ENCODE measurements at places on chromosomes 6 and 20. TPM values are rescaled to one million over a fixed set of nuclear protein-coding genes. Genes with fewer than 3 reads are reported as not detected.

GRCh38 chr6:37210313-37210968 lies 40.5 kb downstream of the PIM1 start:
- ATAC-seq: peak; percentile 72

The SYTL3 gene
- 1.7 TPM for total RNA-seq

GRCh38 chr6:160899671-160900430 lies 91.7 kb upstream of the MAP3K4 start:
- ATAC-seq: no peak

DNA sequence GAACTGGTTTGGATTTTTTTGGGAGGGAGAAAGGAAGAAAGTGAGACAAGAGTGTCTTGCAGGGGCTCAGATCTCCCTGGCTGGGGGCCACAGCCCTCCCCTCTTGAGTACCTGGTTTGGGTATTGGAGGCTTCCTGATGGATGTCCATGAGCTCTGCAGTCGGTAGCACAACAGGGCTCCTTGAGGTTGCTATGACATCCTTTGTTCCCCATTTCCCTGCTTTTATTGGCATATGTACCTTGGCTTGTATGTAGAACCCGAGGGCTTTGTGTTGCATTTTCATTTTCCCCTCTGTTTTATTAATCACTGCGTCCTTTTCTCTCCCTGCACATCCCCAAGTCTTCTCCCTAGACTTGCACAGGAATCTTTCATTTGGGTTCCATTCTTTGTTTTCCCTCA lies 355.5 kb upstream of the TSHZ2 start:
- ATAC-seq: no peak

GRCh38 chr20:12786276-12786675 lies 222.5 kb upstream of the SPTLC3 start:
- no peak for ATAC-seq

The LAMA2 gene
- total RNA-seq: 3.1 TPM

DNA sequence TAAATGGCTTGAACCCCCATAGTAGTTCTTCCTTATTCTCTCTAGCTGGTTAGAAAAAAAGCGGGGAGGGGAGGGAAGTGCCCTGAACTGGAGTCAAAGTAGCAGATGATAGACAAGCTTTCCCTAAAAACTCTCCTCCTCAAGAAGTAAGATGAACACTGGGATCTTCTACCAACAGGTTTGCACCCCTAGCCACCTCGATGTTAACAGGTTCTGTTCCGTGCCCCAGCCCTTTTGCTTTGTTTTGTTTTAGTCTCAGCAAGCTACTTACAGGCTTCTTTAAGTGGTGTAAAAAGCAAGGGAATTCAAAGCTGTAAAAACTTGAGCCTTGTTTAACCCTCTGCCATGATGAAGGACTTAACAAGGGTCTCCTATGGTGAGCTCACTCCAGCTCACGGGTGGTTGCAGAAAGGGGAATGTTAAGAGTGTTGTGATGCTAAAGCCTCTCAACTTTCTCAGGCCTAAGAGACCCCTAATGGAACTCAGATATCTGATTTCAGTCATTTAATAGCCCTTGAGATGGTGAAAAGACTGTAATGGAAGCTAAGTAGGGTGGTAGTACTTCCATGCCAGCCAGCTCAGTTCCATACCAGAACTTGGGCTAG lies 106.0 kb downstream of the FOXO3 start:
- ATAC-seq: no peak

The TRIM31 gene
- 0.20 TPM for total RNA-seq

The CCN6 gene
- total RNA-seq: not detected

DNA sequence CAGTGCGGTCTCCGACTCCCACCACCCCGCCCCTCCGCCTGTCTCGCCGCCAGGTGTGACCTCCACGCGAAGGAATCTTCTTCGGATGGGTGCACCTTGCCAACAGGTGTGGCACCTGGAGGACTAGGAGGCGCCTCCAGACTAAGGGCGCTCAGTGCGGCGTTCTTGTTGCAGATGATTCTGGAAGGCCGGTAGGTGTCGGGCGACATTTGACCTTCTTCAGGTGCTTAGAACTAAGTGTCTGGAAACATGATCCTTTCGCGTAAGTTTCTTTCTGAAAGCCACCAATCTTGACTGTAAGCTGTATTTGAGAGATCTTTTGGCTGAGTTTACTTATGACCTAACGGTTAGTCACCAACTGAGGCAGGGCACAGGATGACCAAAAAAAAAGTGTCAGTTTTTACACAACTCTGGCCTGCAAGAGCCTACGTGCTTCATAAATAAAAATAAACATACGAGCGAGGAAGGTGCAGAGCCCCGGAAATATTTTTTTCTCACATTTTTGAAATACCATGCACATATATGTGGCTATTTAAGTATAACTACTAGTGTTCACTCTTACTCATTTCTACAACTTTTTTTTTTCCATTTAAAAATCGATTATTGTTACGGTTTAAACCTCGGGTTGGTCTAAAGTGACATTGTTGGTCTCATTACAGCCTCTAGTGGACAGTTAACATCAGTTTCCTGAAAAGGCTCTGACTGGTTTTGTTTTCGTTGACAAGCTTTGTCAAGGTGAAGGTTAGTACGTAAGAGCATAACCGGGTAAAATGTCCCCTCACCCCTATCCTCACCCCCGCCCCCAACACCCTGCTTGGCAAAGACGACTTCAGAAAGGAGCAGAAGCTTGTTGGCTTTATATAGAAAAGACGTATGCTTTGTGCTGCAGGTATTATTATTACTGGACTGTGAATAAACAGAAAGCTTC lies 1.6 kb upstream of the ATXN1 start:
- peak; percentile 36 for ATAC-seq

- ATAC-seq: no peak
Observed at GRCh38 chr6:46220352-46221221, 49.8 kb upstream of the ENPP5 start.

DNA sequence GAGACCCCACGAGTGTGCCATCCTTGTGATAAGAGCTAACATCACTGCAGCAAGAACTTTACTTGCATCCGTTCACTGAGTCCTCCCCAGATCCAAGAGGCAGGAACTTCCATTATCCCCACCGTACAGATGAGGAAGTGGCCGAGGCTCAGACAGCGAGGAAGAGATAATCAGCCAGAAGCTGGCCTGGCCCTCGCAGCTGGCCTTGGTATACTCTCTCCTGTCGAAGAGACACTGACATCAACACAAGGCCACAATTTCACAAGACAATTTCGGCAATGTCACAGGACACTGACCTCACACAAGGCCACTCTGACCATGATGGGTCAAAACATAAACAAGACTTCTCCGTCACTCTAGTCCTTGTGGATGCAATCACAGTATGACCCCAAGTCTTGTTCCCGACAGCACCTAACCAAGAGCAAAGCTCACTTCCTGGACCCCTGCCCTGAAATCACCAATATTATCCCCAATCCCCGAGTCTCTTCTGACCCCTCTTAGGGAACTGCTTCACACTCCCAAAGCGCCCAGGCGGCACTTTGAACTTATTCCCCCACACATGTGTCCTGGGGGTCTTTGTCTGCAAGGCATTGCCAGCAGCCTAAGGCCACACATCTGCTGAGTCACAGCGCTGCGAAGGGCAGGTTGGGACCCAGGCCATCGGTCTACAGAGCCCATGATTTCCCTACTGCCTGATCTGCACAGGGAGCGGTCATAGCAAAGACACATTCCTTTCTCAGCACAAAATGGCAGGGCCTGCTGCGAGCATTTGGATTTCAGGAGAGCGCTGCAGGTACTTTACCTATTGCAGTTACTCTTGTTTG lies 14.8 kb upstream of the VAPB start:
- no peak for ATAC-seq

DNA sequence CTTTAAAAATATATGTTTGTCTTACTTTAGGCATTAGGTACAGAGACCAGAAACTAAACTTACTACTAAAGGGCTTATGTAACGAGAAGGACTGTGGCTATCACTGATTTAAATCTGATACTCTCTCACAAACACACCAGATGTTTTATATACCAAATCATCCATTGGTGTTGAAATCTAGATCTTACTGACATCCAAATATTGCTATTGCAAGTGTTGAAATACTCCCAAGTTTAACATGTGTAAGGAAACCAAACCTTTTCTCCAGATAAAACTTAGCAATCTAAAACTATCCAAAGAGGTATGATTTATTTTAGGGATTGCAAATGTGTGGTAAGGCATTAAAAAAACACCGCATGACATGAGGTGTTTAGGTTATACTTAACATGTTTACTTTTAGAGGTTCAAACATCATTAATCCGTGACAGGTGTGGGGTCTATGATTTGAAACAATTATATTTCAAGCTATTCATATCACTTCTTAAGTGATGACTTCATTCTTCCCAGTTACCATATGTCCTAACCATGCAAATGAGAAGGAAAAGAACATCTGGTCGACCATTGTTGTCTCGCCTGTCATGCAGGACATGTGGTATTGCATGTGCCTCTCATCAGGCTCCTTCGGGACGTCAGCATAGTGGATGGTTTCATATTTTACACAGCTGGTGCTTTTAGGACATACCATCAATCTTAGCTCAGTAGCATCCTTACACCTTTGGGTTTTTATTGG lies 168.3 kb upstream of the SPACA1 start:
- ATAC-seq: no peak

The BHLHE23 gene
- not detected for total RNA-seq

DNA sequence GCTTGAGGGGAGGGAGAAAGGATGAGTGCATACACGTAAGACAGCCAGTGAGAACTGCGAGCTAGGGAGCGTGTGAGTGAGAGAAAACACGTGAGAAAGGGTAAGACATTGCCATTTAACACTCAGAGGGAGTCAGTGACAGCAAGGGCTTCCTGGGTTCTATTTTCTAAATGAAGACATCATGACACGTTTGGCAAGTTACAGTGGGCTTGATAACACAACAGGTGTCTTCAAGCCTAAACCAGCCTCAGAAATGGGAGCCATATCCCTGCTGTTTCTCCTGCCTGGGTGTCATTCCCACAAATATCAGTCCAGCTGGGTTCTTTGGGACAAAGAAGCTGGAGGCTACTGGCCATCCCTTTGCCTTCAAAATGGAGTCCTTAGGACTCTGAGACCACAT lies 16.9 kb upstream of the MOCS1 start:
- no peak for ATAC-seq

- no peak for ATAC-seq
Observed at GRCh38 chr6:152859225-152859624, 108.6 kb downstream of the VIP start.

GRCh38 chr6:49888742-49889431 lies 22.6 kb upstream of the CRISP1 start:
- ATAC-seq: no peak

GRCh38 chr6:80679992-80680391 lies 573.5 kb downstream of the BCKDHB start:
- no peak for ATAC-seq

The DEFB132 gene
- total RNA-seq: not detected

GRCh38 chr20:9200620-9201019 lies 131.7 kb downstream of the PLCB4 start:
- no peak for ATAC-seq

- ATAC-seq: no peak
Observed at GRCh38 chr6:117264369-117264691, 1.0 kb upstream of the VGLL2 start.

DNA sequence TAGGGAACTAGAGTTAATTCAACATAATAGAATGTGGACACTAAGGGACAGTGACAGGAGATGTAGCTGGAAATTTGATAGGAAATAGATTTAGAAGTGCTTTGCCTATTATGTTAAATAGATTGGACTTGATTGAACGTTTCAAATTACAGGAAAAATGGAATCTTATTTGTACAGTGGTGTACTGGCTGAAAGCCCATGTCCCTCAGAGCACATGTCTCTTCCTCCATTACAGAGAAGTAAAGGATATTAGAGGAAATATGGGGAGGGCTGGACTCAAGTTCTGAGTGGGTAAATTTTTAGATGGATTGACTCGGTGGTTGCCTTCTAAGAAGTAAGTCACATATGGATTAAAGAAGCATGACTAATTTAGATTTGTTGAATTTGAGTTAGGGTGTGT lies 11.4 kb downstream of the PKIB start:
- no peak for ATAC-seq

DNA sequence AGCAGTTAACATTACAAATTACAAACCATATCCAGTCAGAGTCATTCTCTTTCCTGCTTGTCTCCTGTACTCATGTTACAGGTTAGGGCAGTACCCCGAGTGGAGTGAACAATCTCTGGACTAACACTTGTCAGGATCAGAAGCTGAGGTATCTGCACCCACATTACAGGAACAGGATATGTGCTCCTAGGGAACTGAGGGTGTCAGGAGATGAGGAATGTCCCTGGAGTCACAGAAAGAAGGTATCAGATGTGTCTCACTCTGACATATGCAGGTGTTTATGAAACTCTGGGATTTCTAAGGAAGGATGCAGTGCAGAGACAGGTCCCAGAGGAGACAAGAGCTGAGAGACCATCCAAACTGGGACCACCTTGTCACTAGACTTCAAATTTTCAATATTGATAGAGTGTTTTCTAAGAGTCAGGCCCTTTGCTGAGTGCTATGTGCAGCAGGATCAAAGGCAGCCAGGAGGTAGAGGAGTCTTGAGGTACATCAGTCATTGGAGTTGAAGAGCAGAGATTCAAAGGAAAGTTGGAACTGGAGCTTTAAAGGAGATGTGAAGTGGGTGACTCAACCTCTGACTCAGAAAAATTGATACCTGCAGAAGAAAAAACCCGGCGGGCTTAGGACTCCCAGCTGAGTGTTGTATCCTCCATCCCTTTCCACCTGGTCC lies 12.6 kb downstream of the HLA-DPB1 start:
- ATAC-seq: no peak

DNA sequence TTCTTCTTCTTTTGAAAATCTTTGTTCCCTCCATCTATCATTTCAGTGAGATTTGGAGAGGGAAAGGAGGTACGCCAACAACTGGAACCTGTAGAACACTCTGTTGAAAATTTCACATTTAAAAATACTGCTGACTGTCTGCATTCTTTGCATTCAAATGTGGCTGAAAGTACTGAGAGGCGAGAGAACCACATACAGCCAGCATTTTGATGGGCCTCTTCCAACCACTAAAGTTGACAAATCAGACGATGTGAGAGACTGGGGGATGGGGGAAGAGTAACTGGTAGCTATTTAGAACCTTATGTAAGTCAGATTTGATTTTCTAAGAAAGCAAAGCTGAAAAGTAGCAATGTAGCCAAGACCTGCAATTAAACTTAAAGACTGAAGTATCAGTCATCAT lies 77.5 kb downstream of the FKBP5 start:
- no peak for ATAC-seq

GRCh38 chr6:167811442-167812087 lies 15.1 kb upstream of the AFDN start:
- ATAC-seq: no peak

GRCh38 chr20:11905460-11906179 lies 12.1 kb upstream of the BTBD3 start:
- no peak for ATAC-seq

- ATAC-seq: no peak
Observed at GRCh38 chr20:8352486-8352885, 220.4 kb downstream of the PLCB1 start.

- ATAC-seq: no peak
Observed at GRCh38 chr20:14570811-14571210, 233.4 kb upstream of the FLRT3 start.

DNA sequence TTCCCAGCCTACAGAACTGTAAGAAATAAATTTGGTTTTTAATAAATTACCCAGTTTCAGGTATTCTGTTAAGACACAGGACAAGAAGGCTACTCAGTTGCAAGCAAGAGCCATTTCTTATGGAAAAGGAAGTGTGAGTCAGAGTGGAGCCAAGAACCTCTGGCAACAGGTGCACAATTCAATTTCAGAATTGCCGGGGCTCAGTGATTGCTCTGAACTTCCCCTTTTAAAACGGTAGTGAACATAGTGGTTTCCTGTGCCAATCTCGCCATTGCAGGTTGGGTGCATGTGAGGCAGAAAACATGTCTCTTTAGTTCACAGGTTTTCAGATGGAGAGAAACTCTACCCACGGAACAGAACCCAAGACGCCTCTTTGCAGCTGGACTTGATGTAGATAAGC lies 16.4 kb downstream of the PIGT start:
- ATAC-seq: no peak

The ZNF831 gene
- total RNA-seq: 0.28 TPM

The TMEM217 gene
- 0.84 TPM for total RNA-seq

The SYCP2L gene
- not detected for total RNA-seq

The RCAN2 gene
- 1.00 TPM for total RNA-seq
